H9 (cell line): ENCODE measurements at places on chromosomes 12 and 14.
A peak's percentile ranks its signal among the peaks of the same experiment; 100 is the strongest.

GRCh38 chr14:60648934-60649874 is at the start of gene SIX1:
Gene SIX1 (minus strand): TSS chr14:60649477. CDS start chr14:60649189, 288 bp downstream.
- H3K36me3 ChIP-seq = no peaks in the 10 kb centered on the region
- H3K27me3 ChIP-seq = peaks cover 75% of the 10 kb centered on the region
- H3K4me3 ChIP-seq = peak within 1 kb of the TSS; percentile 51
- no peaks in the 10 kb centered on the region for H3K4me1 ChIP-seq
- no peak within 1 kb of the TSS for H3K27ac ChIP-seq
- peak; percentile 95 for DNase-seq

- no peak for DNase-seq
- H3K27ac ChIP-seq = no peak overlapping the region
- no peaks in the 10 kb centered on the region for H3K27me3 ChIP-seq
- H3K36me3 ChIP-seq = no peaks in the 10 kb centered on the region
Observed at GRCh38 chr14:91890291-91890749, 23.0 kb upstream of the TC2N start.

GRCh38 chr12:123270214-123271000 is 1.2 kb downstream of the CDK2AP1 start:
- H3K36me3 ChIP-seq = peaks cover 27% of the 10 kb centered on the region
- no peak for DNase-seq
- H3K4me1 ChIP-seq = peaks cover 3% of the 10 kb centered on the region; the same call in 1 of the 2 replicates
- peak overlapping the region; percentile 91 for H3K4me3 ChIP-seq
- H3K27ac ChIP-seq = no peak overlapping the region
- H3K27me3 ChIP-seq = no peaks in the 10 kb centered on the region

DNA sequence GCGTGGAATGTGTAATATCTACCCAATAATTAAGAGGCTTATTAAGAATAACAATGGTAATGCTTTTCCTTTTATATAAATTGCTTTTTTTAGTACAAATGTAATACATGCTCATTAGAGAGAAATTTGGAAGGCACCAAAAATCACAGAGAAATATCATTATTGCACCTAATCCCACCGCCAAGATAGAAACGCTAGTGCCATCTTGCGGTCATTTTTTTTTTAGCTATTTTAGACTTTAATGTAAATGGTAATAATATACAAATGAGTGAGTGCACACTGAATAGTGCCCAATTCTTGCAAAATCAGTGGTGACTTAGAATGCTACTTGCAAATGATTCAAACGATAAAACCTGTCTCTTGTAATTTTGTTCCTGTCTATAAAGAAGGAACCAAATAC is 576.8 kb upstream of the TMEM132C start:
- no peak overlapping the region for H3K4me3 ChIP-seq
- no peak for DNase-seq
- no peak overlapping the region for H3K27ac ChIP-seq
- H3K4me1 ChIP-seq = no peaks in the 10 kb centered on the region
- no peaks in the 10 kb centered on the region; the same call in 2 of the 3 replicates for H3K36me3 ChIP-seq
- H3K27me3 ChIP-seq = no peaks in the 10 kb centered on the region

DNA sequence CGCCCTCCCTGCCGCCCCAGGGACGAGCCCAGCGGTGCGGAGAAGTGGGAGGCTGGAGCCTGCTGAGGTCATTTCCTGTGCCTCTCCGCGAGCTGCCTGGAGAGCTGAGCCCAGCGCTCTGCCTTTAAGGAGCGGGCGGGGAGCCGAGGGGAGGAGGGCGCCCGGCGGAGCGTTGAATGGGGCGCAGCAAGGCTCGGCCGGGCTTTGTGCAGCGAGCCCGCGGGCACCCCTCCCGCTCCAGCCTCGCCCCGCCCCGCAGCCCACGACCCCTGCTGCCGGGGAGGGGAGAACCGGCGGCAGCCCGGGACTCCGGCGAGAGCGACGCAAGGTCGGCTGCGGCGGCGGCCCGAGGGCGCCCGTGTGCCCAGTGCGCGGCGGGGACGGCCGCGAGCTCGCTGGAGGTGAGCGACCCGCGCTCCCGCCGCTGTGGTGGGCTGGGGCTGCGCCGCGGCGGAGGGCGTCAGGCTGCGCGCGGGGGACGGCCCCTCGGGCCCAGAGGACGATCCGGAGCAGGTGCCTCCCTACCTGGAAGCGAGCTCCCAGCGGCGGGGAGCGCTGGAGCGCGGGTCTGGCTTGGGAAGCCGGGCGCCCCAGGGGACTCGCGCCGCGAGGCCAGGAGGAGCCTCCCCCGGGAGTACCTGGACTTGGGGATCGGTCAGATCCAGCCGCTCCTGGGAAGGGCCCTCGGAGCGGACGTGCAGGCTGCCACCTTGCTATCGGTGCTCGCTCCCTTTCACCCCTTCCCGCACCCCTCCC is at the start of gene PLEKHH1:
PLEKHH1 (plus strand) TSS at position 293 of the 756 bp plus-strand sequence. CDS start 8,578 bp downstream, outside the sequence.
- peak within 1 kb of the TSS; percentile 84 for H3K4me3 ChIP-seq
- peaks cover 1% of the 10 kb centered on the region; the same call in 1 of the 2 replicates for H3K4me1 ChIP-seq
- peak; percentile 83 for DNase-seq

GRCh38 chr12:52585946-52586345 is 12.3 kb upstream of the KRT74 start:
- no peaks in the 10 kb centered on the region for H3K4me1 ChIP-seq
- no peak overlapping the region for H3K27ac ChIP-seq
- peak; percentile 22 for DNase-seq
- no peaks in the 10 kb centered on the region for H3K36me3 ChIP-seq
- H3K27me3 ChIP-seq = no peaks in the 10 kb centered on the region
- H3K4me3 ChIP-seq = no peak overlapping the region

DNA sequence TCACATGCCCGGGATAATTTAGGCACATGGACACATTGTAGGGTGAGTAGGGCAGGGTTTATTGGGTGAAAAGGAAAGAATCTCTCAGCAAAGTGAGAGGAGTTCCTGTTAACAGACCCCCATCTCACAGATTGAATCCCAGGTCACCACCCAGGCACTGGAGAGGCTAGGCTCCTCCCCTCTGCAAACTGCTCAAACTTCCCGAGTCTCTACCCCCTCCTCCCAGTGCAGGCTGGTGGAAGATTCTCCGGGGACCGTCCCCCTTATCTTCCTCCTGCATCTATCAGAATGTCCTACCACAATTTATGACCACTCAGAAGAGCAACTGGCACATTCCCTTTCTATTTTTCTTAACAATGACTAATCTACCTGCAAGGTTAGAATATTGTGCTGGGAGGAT is 126.0 kb downstream of the NTF3 start:
- no peaks in the 10 kb centered on the region for H3K4me1 ChIP-seq
- DNase-seq = no peak
- H3K27ac ChIP-seq = no peak overlapping the region
- H3K4me3 ChIP-seq = no peak overlapping the region
- no peaks in the 10 kb centered on the region for H3K27me3 ChIP-seq
